Activated CD8-positive, alpha-beta T cell treated with anti-CD3 and anti-CD28 coated beads for 36 hours (primary cell): ENCODE measurements at places on chromosomes 7 and 10. TPM values are rescaled to one million over a fixed set of nuclear protein-coding genes. Genes with fewer than 3 reads are reported as not detected.

Gene MMD2
- not detected for total RNA-seq

Gene STAG3
- 13.2 TPM for total RNA-seq

Gene SPDYE8
- total RNA-seq = not detected

Gene RASA4B
- total RNA-seq = 31.3 TPM

Gene CCDC201
- total RNA-seq = not detected

Gene MEOX2
- total RNA-seq = not detected

Gene RADIL
- total RNA-seq = 0.77 TPM

Gene UNCX
- not detected for total RNA-seq

Gene BHLHA15
- total RNA-seq = not detected

Gene COL26A1
- not detected for total RNA-seq

Gene ACTL6B
- total RNA-seq = not detected

Gene RFC2
- total RNA-seq = 91.8 TPM

Gene CCM2
- 77.5 TPM for total RNA-seq

Gene HELLS
- 148 TPM for total RNA-seq

Gene TRIM73
- total RNA-seq = 6.4 TPM

Gene TAS2R4
- total RNA-seq = 0.43 TPM

Gene VAX1
- total RNA-seq = not detected

Gene TSPAN12
- total RNA-seq = not detected

Gene NPSR1
- total RNA-seq = not detected

Gene FFAR4
- not detected for total RNA-seq

Gene ZCWPW1
- total RNA-seq = 2.5 TPM

Gene CTAGE4
- total RNA-seq = 0.87 TPM

Gene CAPZA2
- total RNA-seq = 133 TPM

Gene HECW1
- not detected for total RNA-seq

Gene MMP21
- total RNA-seq = not detected

Gene SPDYE5
- total RNA-seq = not detected

Gene STK17A
- total RNA-seq = 42.4 TPM

Gene MEPCE
- total RNA-seq = 38.3 TPM

Gene JAKMIP3
- 0.18 TPM for total RNA-seq

Gene CRTAC1
- not detected for total RNA-seq

Gene NOS3
- 5.4 TPM for total RNA-seq

Gene FAM25C
- not detected for total RNA-seq

Gene VWDE
- 1.7 TPM for total RNA-seq

Gene TUBAL3
- not detected for total RNA-seq

Gene ZC3HAV1L
- 19.9 TPM for total RNA-seq

Gene PDK4
- not detected for total RNA-seq

Gene CFAP43
- not detected for total RNA-seq

Gene KAZALD1
- 0.72 TPM for total RNA-seq

Gene LRRD1
- not detected for total RNA-seq

Gene RNF32
- 0.43 TPM for total RNA-seq

Gene HOXA5
- not detected for total RNA-seq

Gene SSC4D
- total RNA-seq = 0.68 TPM

Gene IDI2
- not detected for total RNA-seq

Gene PON3
- not detected for total RNA-seq

Gene GPRIN2
- not detected for total RNA-seq

Gene CPVL
- total RNA-seq = not detected

Gene KNDC1
- total RNA-seq = not detected

Gene GIMAP7
- 29.5 TPM for total RNA-seq

Gene SBDS
- 63.7 TPM for total RNA-seq

Gene CYP3A7
- total RNA-seq = not detected

Gene TMEM270
- not detected for total RNA-seq

Gene HEPACAM2
- not detected for total RNA-seq

Gene NDUFB8
- 365 TPM for total RNA-seq

Gene CAMK1D
- total RNA-seq = 13.8 TPM

Gene OPALIN
- not detected for total RNA-seq

Gene OLAH
- total RNA-seq = 0.32 TPM

Gene AP5Z1
- 21.2 TPM for total RNA-seq

Gene TAS2R60
- total RNA-seq = not detected

Gene CYTH3
- total RNA-seq = 2.3 TPM
